Uterine smooth muscle cell (primary cell): ENCODE measurements at places on chromosomes 12 and 14. TPM values are rescaled to one million over a fixed set of nuclear protein-coding genes. Genes with fewer than 3 reads are reported as not detected.

IL22 gene
- not detected in 2 replicates for total RNA-seq

ZFHX2 gene
- total RNA-seq = 0.11 and 0.62 TPM in 2 replicates

ATL1 gene
- 7.2 and 10.0 TPM in 2 replicates for total RNA-seq

KRT79 gene
- total RNA-seq = not detected in 2 replicates

GLIPR1L1 gene
- total RNA-seq = not detected in 2 replicates

PLEKHH1 gene
- 0.62 and 0.77 TPM in 2 replicates for total RNA-seq

SDR9C7 gene
- not detected in 2 replicates for total RNA-seq

SLC39A2 gene
- total RNA-seq = 0.22 TPM in 1 of 2 replicates, not detected in the other

OS9 gene
- total RNA-seq = 276 and 299 TPM in 2 replicates

LALBA gene
- not detected in 2 replicates for total RNA-seq

P2RX7 gene
- 2.8 and 4.1 TPM in 2 replicates for total RNA-seq
